ENCODE measurements at places on chromosomes 11 and 22.

- no peak for DNase-seq
These were observed 202.7 kb upstream of the MPPED2 start for GRCh38 chr11:30788849-30789248.

DNA sequence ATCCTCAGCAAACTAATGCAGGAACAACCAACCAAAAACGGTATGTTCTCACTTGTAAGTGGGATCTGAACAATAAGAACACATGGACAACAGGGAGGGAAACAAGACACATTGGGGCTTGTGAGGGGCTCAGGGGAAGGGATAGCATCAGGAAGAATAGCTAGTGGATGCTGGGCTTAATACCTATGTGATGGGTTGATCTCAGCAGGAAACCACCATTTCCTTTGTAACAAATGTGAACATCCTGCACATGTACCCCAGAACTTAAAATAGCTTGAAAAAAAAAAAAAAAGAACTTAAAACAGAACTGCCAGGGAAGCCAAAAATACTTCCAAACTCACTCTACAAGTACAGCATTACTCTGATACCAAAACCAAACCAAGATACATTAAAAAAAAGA lies 33.8 kb downstream of the CASP4 start:
- DNase-seq, result no peak

GRCh38 chr11:70111269-70112016 lies 33.3 kb downstream of the ANO1 start:
- no peak for DNase-seq

- DNase-seq, result no peak
These were observed 6.1 kb downstream of the PI4KA start for GRCh38 chr22:20852503-20852902.

DNA sequence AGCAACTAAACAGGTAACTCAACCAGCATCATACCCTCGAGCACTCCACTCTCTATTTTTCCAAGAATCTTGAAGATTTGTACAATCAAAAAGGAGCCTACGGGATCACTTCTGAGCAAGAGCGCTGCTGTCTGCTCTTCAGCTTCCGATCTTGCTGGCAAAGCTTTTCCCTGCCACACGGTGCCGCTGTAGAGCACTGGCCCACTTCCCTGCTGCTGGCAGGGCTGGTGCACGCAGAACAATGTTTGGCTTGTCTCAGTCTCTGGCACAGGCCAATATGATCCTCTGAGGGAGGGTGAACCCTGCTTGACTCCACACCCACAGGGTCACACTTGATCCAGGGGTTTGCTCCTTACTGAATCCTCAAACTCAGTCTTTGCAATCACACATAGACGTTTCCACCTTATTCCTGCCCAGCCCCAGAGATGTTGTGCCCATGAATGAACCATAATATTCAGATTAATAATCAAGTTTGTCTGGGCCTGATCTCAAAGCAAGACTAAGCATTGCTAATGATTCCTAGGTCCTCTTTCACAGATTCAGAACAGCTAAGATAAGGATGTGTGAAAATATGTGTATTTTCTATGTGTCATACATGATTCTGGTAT lies 536.6 kb downstream of the SOX6 start:
- DNase-seq, result peak; percentile 1

DNA sequence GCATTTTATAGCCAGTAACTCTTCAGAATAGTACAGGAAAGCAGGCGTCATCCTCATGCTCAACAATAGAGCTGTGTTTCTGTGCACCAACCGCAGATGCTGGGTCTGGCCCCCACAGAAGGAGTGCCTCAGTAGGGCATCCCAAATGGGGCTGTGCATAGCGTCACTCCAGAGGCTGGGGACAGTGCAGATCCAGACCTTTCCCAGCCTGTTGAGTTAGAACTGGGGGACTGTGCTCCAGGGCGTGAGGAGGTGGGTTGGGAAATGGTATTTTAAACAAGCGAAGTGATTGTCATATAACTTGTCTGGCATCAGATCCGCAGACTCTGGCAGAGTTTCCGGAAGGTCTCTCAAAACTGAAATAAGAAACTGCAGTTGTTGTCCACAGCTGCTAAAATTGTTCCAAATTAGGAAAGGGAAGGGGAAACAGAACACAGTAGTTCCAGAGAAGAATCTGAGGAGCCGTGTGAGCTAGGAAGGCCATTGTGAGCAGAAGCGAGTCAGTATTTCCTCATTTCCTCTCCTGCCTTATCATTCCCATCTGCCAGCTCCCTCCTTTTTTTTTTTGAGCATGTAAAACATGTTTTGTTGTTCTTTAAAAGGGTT lies 52.2 kb downstream of the JAM3 start:
- DNase-seq, result no peak

DNA sequence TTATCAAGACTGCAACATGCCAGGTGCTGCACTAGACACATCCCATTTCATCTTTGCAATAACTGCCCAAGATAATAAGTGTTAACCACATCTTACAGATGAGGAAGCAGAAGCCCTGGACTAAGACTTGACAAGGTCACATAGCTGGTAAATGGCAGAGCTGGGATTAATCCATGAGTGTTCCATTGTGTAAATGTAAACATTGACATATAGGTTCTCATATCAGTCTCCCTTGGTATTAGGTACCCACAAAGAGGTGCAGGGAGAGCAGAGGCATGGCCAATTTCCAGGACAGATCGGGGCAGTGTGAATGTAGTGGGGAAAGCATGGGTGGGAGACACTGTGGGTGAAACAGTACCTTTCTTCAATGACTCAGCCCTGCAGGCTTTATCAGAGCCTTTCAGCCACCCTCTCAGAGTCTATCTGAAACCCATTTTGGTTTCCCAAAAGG lies 17.9 kb downstream of the MICAL2 start:
- DNase-seq, result no peak

GRCh38 chr22:22838148-22838786 lies 49.3 kb upstream of the IGLL5 start:
- DNase-seq, result no peak

DNA sequence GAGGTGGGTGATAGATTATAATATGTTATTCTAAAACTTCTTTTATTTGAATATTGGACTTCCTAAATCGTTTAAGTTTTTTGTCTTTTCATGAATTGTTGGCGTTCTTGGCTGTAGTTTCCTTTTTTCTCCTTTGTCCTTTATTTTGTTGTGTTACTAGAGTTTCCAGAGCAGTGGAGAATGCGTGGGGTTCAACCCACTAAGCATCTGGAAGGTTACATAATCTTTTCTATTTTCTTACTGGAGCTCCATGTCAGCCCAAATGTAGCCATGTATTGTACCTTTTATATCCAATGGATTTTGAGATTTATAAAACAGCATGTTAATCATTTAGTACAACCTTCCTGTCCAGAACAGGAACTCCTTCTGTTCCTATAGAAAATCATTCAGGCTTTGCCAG lies 63.2 kb downstream of the PPP6R3 start:
- DNase-seq, result no peak

All from esophagus squamous epithelium (tissue), 5 donors.